NCI-H1105 treated with DMSO at 0.1 percent for 48 hours (cell line): ENCODE measurements at places on chromosomes 11 and 22.

GRCh38 chr11:119460582-119460981 lies 37.6 kb upstream of the THY1 start:
- no peak for DNase-seq

- DNase-seq: peak; percentile 58
Measured at GRCh38 chr22:25929321-25929878, 187.4 kb downstream of the MYO18B start.

DNA sequence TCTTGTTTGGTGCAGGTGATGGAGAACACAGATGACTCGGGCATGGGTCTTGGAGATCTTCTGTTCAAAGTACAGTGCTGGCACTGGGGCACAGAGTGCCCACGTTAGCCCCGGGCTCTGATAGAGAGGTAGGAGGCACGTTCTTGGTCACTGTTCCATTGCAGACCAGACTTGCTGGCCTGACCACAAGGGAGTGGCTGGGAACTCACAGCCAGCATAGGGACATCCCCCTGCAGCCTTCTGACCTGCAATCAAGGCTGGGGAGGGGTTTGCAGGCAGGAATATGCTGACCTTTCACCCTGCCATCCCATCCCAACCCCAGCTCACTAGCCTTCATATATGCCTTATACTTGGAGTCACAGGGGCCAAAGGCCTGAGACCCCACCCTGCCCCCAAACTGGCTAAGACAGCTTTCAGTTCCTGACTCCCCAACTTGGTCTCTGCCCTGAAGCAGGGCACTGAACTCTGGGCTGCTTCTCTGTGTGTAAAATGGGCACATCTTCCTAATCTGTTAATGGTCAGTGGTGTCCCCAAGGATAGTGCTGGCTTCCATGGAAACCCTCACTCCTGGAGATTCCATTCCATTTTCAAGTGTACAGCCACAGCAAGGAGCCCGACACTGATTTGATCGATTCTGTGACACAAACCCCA lies 4.6 kb downstream of the MRPL49 start:
- DNase-seq: no peak

GRCh38 chr11:8081591-8082250 lies 710 bp downstream of the TUB start:
- peak; percentile 37 for DNase-seq

DNA sequence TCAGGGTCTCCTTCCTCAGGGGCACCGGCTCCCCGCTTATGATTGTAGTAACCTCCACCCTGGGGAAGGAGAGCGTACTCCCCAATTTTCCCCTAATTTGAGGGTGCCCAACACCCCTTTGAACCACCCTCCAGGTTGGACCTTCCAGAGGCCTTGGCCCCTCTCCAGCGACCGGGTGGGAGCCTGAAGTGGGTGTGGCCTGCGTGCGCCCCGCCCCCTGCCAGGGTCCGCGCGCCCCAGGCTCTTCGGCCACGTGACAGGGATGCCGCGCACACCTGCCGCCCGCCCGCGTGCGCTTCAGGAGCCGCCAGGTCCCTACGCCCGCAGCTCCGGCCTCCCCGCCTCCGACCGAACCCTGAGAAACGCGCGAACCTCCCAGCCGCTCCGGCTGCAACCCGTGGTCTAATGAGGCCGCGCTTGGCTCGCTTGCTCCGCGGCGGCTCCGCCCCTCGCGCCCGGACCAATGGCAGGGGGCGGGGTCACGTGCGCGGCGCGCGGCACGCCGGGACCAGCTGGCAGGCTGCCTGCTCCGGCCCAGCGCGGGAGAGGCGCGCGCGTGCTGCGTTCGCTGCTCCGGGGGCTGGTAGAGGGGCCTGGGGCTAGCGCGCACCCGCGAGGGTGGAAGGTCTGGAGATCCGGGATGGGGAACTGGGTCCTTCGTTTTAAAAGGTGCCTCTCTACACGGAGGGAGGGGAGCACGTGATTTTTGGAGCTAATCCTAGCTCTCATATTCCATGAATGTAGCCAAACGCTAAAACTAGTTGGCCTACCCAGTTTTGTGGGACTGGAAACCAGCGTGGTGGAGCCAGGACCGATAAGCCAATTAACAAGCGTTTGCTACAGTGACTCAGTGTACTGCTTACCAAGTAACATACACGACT lies at the start of gene FOXRED2:
FOXRED2 (minus strand) TSS at position 404 of the 881 bp plus-strand sequence. CDS start 618 bp downstream, outside the sequence.
- peak; percentile 89 for DNase-seq
